ENCODE measurements at places on chromosomes 7 and 10.

DNA sequence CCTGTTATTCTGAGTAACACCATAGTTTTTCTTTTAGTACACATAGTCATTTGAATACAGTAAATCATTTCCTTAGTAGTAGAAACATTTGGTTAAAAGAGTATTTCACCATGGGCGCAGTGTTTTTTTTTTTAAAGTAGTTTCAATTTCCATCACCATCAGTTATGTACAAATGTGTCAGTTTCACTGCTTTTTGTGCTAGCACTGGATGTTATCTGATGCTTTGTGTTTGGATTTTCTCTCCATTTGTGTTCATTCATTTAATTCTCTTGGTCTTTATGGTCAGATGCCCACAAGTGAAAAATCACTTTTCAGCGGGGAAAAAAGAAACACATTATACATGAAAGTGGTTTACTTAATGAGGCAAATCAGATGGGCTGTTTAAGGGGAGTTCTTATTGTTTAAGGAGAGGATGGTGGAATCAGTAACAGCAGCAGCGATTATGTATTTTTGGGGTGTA, 16.0 kb upstream of the HK1 start:
- DNase-seq: no peak

DNA sequence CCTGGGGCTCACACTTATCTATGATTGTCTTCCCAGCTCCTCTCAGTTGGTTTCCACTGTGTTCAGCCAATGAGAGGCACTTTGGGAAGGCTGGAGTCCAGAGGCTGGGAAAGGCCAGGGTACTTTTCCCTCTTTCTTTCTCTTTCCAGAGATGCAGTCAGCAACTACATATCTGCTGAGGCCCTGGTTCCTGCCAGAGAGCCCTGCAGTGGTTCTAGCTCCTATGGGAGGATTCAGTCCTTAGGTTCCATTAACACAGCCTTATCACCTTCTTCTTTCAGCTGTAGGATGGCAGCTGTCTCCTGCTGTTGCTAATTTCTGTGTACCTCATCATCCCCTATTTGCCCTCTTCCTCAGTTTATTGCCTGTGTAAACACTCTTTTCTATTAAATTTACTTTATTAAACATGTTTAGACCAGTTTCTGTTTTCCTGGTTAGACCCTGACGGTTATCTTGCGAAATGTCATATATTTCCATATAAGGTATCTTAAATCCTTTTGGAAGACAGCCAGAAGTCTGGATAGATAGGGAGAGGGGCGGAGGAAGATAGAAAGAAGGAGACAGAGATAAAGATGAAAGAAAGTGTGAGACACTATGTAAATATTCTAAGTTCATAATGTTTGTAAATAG, 100.3 kb downstream of the HGF start:
- no peak for DNase-seq

DNA sequence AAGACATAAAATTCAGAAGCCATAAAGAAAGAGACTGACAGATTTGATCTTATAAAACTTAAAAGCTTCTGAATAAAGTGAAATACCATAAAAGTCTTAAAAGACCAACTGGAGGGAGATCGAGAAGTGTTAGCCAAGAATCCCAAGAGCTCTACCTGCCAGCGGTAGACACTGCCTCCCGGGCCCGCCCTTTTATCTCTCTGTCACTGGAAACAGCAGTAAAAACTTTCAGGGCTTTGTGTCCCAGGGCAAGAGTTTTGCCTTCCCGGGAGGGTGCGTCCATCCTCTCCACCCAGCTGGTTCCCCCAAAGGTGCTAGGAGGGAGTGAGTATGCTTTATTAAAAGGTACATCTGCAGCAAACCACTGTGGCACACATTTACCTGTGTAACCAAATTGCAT, 5.8 kb downstream of the PLA2G12B start:
- DNase-seq: no peak

DNA sequence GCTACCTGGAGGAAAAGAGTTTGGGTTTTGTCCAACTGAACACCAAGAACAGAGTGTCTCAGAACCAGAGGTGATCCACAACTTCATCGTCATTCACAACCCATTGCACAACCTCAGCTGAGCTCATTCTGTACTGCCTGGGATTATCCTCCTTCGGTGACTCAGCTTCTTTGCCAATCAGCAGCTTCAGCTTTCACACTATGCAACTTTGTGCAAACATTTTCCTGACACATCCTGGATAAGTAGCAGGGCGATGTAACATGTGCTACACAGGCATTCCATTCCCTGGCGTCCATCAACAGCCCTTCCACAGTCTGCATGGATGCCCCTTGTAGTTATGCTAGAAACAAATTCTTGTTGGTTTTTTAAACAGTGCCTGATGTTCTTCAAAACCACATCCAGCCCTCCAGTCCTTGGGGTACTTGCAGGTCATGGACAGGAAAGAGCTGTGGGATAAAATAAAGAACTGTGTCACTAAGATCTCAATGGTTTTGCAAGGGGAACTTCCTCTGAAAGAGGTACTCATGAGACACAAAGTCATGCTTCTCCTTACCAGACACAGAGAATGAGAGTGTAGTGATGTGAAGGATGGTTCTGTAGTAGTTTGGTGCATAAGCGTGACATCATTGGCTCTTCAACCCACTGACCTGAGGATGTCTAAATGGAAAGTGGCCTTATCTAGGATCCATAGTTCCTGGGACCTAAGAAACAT, 478.5 kb downstream of the KIF20B start:
- no peak for DNase-seq

DNA sequence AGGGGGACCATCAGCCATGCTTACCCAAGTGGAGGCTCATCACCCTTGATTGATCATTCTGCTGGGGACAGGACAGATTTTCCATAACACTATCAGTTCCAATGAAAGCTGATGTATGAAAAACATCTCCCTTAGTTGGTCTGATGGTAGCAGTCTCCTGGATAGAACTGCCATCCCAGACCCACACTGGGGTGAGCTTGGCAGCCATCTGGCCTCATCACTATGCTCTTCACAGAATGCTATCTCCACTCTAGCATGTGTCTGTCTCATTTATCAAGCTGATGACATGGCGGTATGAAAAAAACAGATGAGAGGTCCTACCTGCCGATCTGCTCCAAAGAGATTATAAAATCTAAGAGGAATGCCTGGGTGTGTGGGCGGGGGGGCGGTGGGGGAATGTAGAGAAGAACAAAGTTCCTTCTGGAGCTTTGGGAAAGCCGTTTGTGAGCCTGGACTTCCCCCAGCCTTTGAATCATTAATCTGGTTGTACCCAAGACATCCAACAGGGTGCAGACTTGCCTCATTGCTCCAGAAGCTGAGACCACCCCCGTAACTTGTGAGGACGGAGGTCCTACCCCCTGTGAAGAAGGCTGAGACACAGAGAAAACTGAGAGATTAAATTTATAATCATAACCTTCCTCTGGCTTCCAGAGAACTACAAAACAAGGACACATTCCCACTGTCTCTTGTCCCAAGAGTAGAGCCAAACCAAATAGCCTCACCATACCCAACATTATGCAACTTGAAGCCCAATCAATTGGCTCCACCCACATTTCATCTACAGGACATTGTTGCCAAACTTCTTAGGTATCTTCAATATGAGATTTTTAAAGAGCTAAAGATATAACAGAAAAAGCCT, 340.8 kb downstream of the KCNMA1 start:
- no peak for DNase-seq

- DNase-seq: no peak
Measured at GRCh38 chr7:104621321-104621720, 292.9 kb downstream of the LHFPL3 start.

- DNase-seq: no peak
Measured at GRCh38 chr7:21617513-21617912, 74.7 kb downstream of the DNAH11 start.

- no peak for DNase-seq
Measured at GRCh38 chr7:414681-415560, 104.7 kb downstream of the PDGFA start.

DNA sequence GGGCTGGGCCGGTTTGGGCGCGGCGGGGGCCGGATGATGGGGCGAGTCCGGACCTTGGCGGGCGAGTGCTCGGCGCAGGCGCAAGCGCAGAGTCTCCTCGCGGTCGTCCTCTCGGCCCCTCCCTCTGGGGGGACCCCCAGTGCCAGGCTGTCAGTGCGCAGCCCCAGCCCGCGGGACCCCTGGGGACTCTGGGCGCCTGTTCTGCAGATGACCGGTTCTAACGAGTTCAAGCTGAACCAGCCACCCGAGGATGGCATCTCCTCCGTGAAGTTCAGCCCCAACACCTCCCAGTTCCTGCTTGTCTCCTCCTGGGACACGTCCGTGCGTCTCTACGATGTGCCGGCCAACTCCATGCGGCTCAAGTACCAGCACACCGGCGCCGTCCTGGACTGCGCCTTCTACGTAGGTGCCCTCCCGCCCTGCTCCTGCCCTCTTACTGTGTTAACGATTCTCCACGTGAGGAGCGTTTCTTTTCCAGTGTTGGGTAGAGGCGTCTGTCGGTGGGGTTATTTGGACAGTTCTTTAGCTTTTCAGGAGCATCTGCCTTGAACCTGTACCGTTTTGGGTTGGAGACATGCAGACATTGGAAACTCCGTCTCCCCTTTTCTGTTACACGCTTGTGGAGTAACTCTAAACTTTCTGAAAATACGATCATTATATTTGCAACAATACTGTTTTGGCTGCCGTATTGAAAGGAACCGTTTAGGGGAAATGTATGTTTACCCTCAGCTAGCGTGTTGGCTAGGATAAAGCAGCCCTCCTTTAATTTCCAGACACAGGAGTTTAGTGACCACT, 706 bp downstream of the BUB3 start:
- DNase-seq: no peak

- DNase-seq: no peak
Measured at GRCh38 chr10:114629083-114629823, 28.8 kb downstream of the ABLIM1 start.
